Mucosa of gallbladder (tissue), 1 donor: ENCODE measurements at places on chromosomes 3 and 15. TPM values are rescaled to one million over a fixed set of nuclear protein-coding genes. Genes with fewer than 3 reads are reported as not detected.

The CACNA2D2 gene
- total RNA-seq: 1.8 TPM

- no peak for DNase-seq
Measured at GRCh38 chr15:95142531-95142930, 911.2 kb downstream of the MCTP2 start.

DNA sequence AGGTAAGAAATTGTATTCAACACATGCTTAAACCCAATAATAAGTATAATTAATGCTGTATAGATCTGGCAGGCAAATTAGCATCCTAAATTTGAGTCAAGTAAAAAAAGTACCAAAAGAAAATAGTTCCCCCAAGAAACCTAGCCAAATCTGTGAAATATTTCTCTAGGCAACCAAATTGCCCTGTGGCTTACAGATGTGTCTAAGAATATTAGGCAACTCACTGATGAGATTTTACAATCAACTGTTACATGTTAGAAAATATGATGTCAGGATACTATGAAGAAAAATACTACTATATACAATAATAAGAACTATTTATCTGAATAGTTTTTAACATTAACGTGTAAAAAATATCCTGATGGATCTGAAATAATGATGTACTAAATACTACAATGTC lies 397.1 kb downstream of the TIGIT start:
- DNase-seq: no peak

The SCAMP5 gene
- total RNA-seq: 57.2 TPM
